ENCODE measurements at places on chromosomes 16 and 17.

DNA sequence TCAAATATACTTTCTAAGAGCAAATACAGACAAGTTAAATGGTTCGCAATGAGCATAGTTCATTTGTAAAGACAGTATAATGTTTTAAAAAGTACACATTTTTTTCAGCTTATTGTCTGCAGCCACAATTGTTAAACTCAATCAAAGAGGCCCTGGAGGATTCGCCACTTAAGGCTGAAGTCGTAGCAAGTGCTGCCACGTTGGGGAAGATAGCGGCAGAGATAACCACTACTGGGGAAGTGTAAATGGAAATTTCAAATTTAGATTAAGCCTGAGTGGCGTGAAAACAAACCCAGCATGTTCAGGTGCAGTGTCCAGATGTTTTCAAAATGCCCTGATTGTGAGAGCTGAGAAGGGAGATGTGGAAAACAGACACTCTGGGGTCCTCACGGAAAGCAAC is 8.4 kb downstream of the PMP22 start:
- DNase-seq, result peak; percentile 50

DNA sequence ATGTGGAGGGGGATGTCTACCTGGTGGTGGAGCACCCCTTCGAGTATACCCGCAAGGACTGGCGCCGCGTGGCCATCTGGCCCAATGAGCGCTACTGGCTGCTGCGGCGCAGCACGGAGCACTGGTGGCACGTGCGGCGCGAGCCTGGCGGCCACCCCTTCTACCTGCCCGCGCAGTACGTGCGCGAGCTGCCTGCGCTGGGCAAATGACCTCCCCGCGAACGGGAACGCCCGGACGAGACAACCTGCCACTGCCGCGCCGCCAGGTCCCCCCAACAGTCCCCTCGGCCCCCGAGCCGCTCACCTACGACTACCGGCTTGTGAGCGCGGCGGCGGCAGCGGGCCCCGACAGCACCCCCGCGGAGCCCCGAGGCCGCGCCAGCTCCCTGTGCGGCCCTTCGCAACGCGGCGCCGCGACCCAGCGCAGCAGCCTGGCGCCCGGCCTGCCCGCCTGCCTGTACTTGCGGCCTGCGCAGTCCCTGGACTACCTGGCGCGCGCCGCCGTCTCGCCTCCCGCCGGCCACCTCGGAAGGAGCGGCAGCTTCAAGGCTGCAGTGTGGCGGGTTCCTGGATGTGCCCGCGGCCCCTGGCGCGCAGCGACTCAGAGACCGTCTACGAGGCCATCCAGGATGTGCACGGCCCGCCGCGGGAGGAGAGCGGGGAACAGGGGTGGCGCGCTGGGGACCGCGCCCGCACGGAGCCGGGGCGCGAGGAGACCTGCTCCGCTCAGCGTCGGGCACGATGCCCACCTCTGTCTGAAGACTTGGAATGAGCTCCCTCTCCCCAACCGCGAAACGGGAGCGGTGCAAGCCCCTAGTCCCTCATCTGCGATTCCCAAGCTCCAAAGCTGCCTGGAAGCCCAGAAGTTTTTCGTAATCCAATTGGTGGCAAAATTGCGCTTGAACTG is 48.7 kb upstream of the AMZ2 start:
- DNase-seq, result no peak

DNA sequence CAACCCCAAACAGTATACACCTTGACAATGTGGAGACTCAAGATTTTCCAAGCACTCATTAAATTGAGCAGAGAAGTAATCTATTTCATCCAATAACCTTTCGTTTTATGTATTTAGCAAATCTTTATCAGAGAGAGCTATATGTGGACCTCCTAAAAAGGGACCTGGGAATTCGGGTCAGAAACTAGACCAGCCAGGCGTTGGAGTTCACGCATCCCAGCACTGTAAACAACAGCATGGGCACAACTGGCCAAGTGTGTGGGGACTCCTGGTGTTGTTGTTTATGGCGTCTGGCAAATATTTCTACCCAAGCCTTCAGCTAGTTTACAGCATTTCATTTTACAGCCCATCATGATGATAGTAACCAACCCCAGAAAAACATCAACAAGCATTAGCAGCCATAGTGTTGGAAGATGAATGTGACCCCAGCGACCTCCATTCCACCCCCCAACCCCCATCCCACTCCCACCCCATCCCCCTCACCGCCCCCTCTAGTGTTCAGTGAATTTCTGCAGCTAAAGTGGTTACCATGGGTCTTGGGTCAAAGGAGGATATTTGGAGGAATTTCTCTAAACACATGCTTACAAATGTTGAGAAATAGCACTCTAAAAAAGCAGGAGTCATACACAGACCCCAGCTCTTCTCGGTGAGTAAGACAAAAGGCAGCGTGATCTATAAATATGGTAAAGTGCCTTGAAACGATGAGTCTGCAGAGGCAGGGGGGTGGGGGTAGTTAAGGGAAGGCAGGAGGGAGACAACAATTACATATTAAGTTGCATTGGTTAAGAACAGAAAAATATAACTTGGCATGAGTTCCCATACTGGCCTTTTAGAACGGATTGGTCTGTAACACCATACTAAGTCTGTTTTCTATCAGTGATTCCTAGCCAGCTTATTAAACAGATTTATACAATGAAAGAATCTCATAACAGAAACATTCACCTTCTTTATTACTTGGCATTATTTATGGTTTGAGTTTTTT is 91.4 kb upstream of the TBX2 start:
- no peak for DNase-seq

GRCh38 chr16:27287051-27287811 is 18.7 kb upstream of the NSMCE1 start:
- DNase-seq, result no peak

DNA sequence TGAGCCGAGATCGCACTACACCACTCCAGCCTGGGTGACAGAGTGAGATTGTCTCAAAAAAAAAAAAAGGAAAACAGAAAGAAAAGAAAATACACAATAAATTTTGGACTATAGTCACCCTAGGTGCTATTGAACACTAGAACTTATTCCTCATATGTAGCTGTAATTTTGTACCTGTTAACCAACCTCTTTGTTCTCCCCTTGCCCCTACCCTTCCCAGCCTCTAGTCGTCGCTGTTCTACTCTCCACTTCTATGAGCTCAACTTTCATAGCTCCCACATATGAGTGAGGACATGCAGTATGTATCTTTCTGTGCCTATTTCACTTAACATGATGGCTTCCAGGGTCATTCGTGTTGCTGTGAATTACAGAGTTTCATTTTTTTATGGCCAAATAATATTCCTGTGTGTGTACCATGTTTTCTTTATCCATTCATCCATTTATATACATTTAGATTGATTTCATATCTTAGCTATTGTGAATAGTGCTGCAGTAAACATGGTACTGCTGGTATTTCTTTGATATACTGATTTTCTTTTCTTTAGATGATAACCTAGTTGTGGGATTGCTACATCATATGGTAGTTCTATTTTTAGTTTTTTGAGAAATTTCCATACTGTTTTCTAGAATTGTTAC is 28.3 kb downstream of the VPS35L start:
- peak; percentile 67 for DNase-seq

DNA sequence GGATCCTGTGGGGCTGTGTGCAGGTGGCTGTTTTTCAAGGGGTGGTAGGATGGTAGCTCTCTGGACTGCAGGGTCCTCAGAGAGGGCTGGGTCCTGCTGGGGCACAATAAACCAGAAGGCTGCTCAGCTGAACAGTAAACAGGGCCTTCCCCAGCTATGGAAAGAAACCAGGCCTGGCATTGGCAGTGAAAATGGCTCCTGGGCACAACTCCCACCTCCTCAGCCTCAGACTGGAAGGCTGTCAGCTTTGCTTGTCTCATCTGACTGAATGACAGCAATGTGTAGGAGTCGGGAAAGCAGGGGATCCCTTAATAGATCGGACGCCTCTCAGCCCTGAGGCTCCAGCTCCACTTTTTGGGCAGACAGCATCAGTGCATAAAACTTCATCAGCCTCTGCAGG is 59.8 kb upstream of the NLRP1 start:
- DNase-seq, result no peak

DNA sequence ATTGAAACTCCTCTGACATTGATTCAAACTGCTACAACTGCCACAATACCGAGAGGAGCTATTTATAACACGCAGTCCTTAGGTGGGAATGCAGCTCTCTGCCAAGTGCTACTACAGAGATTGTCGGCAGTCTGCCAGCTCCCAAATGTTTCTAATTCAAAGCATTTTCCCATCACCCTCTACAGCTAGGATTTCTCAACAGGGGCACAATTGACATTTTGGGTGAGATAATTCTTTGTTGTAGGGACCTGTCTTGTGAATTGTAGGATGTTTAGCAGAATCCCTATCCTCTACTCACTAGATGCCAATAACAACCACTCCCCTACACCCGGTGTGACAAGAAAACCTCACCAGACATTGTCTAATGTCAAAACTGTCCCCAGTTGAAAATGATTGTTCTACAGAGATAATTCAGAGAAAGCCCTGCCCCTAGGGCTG is 7.8 kb upstream of the N4BP1 start:
- peak; percentile 33 for DNase-seq

DNA sequence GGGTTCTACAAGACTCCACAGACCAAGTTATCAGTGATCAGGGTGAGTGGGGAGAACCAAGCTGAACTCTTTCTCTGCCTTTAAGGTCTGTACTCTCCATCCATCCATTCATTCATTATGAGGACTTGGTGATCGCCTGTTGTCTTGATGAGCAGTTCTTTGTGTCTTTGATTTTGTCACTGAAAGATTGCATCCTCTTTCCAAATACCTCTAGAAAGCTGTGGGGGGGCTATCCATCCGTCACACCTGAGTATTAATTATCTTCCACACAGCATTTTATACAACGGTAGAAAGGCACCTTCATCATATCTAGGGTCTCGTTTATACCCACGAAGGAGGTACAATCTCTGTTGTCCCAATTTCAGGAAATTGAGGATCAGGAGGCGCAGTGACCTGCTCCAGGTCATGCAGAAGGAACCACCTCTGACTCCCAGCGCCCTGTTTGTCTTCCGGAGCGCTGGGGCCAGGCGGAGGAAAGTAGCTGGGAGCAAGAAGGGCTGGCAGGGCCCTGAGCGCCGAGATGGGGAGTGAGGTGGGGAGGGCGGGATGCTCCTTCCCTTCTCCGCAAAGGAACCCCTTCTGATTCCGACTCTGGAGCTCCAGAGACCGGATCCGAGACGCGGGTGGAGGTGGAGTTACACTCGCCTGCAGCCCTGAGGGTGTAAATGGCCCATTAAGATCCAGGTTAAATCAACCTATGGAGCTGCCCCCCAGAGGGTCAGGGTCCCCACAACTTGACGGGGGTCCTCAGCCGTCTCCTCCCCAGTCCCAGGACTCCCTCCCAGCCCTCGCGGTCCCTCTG is 605 bp upstream of the ABAT start:
- DNase-seq, result no peak

GRCh38 chr17:33942414-33942813 is 312.7 kb upstream of the CCL2 start:
- peak; percentile 57 for DNase-seq

- no peak for DNase-seq
Measured at GRCh38 chr17:15742051-15742795, 10.1 kb downstream of the TBC1D26 start.

DNA sequence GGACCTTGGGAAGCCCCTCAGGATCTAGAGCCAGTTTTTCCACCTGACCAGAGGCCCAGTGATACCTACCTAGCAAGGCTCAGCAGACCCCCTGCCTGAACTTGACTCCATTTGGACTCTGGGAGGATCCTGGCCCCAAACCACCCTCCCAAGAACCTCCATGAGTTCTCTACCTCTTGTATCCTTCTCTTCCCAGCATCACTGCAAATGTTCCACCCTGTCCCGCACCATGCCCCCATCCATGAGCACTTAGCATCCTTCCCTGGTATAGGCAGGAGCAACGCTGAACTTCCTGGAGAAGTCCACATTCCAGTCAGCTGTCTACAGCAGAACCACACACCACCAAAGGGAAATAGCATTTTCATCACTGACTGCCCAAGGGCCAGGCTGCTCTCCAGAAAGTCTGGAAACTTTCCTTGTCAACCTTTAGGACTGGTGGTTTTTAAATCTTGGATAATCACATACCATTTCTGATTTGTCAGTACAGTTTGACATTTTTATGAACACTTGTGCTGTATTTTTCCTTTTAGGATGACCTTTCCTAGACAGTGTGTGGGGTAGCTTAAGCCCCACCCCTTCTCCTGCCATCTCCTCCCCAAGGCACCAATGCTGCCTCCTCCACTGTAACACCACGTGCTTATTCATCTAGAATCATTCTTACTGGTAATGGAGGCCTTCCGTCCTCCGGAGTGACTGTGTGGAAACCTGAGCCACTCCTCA is 13.9 kb downstream of the EIF4A3 start:
- no peak for DNase-seq

GRCh38 chr16:49483651-49484450 is 110.2 kb downstream of the C16orf78 start:
- DNase-seq, result no peak

DNA sequence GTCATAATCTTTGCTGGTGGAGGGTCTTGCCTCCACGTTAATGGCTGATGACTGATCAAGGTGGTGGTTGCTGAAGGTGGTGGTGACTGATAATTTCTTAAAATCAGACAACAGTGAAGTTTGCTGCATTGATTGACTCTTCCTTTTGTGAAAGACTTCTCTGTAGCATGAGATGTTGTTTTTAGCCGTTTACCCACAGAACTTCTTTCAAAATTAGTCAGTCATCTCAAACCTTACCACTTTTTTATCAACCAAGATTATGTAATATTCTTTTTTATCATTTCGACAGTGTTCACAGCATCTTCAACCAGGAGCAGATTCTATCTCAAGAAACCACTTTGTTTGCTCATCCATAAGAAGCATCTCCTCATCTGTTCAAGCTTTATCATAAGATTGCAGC is 5.9 kb downstream of the UQCRC2 start:
- peak; percentile 64 for DNase-seq

DNA sequence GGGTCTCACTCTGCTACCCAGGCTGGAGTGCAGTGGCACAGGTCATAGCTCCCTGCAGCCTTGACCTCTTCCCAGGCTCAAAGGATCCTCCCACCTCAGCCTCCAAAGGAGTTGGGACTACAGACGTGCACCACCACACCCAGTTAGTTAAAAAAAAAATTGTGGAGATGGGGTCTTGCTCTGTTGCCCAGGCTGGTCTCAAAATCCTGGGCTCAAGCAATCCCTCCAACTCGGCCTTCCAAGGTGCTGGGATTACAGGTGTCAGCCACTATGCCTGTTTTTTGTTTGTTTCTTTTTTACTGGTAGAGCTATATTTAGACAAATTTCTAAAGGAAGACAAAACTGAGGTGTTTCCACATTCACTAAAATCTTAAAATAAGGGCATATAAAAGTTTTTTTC is 1.7 kb downstream of the CMTR2 start:
- DNase-seq, result no peak

GRCh38 chr16:10297341-10298006 is 88.4 kb upstream of the ATF7IP2 start:
- DNase-seq, result peak; percentile 9
